Activated naive CD4-positive, alpha-beta T cell treated with anti-CD3 and anti-CD28 coated beads, Interleukin-2, amount 10 ng/mL, durations not matched to agents 7 days and 5 days (primary cell): ENCODE measurements at places on chromosomes 11 and 22.

DNA sequence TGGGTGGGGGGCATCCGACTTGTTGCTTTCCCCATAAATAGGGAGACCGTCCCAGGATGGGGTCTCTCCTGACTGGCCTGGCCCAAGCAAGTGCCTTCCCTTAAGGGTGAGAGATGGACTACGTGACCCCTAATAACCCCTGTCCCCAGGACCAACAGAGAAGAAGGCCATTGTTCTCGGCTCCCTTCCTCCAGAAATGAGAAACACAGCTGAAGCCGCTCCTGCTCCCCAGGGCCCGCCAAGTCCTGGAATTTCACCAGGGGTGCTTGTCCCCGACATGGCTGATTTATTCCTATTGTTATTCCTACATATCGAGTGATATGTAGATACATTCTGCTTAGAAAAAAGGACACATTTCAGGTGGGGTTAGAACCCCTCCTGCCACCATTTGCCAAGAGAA is 100.8 kb downstream of the TP53I11 start:
- DNase-seq = no peak

GRCh38 chr11:215581-216037 is 8.1 kb downstream of the RIC8A start:
- no peak for DNase-seq

DNA sequence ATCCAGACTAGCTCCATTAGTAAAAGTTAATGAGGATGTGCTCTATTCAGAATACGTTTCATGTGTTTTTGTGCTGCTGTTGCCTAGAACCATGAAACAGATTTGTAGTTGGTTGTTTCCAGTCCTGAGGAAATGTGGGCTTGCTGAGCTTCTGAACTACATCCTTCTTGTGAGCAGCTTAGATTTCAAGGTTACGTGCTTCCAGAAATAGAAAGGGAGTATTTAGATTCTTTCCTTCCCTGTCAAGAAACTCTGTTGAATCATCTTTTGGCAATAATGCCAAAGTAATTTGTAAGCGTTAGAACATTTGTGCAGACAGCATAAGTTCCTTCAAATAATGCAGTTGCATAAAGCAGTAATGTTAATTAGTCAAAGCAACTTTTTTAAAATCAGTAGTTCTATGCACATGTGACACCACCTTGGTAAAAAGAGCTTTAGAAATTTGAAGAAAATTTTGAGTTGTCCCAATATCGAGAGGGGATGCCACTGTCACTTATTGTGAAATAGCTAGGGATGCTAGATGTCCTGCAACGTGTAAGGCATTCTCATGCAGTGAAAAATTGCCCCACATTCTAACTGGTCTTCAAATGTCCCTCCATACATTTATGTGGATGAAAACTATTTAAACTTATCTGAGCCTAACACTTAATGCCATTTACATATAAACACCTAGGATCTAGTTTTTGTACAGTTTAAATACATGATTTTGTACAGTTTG is 169.6 kb downstream of the ETS1 start:
- no peak for DNase-seq

DNA sequence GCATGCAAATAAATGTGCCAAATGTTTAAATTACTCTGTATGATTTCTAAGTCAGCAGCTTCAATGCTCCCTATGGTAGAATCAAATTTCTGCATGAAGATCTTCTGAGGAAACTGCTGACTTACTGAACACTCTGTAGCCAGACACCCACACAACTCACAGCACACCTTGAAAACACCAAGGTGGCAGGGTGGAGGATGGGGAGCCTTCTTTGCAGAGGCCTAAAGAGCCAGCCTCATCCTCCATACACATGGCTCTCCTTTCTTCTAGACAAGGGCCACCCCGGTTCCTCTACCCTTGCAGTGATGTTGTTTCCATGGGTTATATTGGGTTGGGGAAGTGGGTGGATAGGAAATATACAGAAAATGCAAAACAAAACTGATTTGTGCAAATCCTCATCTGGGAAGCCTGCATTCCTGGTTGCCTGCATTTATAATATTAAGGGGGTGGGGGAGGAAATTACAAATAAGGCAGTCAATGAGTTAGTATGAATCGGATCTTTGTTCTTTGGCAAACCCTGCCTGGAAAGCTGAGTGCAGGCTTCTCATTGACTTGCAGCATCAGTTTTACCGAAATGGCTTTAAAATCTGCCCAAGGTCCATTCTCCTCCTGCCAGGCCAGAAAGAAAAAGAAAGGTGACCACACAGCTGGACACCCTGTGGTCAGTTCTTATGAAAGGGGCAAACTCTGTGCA is 15.8 kb upstream of the ETS1 start:
- no peak for DNase-seq

DNA sequence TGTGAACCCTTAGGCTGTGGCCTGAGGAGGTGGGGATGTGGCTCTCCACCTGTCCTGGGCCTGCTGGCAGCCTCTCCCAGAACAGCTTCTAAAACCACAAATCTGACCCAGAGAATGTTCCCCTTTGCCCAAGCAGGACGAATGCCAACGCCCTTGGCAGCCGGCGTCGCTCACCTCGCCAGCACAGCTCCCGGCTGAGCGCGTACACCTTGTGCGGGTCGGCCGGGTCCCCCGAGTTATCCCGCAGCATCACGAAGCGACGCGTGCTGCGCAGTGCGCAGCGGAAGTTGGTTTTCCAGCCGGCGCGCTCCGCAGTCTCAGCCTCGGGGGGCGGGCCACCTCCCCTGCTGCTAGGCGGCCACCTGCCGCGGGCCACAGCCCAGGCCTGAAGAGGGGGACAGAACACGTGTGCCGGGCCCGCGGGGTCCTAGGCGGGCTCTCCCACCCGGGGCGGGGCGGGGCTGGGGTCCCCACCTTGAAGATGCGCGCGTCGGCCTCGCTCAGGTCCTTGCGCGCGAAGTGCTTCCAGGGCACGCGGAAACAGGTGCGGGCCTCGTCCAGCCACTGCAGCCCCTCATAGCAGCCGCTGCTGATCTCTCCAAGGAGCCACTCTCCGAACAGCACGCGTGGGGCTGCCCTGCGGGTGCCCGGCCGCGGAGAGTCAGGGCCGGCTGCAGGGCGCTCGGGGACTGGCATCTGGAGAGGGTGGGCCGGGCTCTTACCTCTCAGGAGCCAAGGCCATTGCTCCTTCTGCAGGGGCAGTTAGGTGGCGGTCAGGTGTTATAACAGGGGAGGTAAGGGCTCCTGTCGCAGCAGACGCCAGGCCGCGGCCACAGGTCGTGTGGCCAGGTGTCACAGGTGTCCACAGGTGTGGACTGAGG is 887 bp downstream of the IRF7 start:
- DNase-seq = no peak

DNA sequence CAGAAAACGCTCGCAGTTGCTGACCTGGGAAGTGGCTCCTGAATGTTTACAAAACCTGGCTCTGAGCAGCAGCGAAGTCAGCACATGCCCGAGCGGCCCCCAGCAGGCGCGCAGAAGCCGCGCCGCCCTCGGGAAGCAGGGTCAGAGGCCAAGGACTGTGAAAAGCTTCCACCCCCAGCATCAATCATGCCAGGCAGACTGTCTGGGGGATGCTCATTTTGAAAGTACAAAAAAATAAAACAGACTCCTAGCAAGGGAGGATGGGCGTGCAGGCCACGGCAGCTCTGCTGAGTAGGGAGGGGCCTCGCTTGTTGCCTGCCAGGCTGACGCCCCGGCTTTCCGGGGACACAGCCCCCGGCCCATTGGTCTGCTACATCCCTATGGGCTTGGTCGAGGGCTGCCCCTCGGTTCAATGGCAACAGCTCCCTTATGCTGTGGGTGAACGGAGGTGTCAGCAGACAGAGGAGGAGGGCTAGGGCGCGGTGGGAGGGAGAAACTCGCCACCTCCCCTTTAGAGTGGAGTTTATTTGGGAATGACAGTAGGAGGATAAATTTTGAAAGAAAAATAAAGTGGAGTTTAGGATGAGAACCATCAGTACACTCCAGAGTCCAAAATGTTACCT is 37.7 kb upstream of the GNB1L start:
- peak; percentile 67 for DNase-seq

- DNase-seq = no peak
Measured at GRCh38 chr11:13917264-13917663, 45.3 kb upstream of the SPON1 start.
